ENCODE measurements at places on chromosomes 2 and 18.

- DNase-seq = no peak
- H3K27me3 ChIP-seq = no peaks in the 10 kb centered on the region
- H3K27ac ChIP-seq = no peak overlapping the region
Measured at GRCh38 chr18:10209302-10209701, 245.1 kb upstream of the APCDD1 start.

DNA sequence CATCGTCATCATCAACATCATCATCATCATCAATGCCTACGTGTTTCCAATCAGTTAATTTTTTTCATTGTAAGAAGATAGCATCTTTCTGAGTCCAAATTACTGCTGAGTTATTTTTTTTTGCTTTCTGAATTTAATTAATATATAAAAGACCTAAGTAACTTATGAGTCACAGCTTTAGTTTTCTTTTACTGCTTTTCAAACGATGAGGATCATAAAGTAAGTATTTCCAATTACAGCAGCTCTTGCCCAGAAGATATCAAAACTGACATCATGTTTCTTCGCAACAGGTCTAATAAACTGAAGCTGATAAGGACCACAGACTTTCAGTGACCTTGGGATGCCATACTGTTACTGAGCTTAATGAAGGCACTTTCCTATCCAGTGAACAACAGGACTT lies 442.2 kb downstream of the DSEL start:
- H3K27ac ChIP-seq = no peak overlapping the region
- no peaks in the 10 kb centered on the region for H3K27me3 ChIP-seq
- H3K4me1 ChIP-seq = no peaks in the 10 kb centered on the region

GRCh38 chr2:207869784-207870778 lies 100.4 kb upstream of the FZD5 start:
- no peaks in the 10 kb centered on the region for H3K36me3 ChIP-seq
- no peak for DNase-seq
- H3K27me3 ChIP-seq = no peaks in the 10 kb centered on the region
- H3K4me3 ChIP-seq = no peak overlapping the region
- no peaks in the 10 kb centered on the region for H3K4me1 ChIP-seq
- H3K27ac ChIP-seq = no peak overlapping the region

GRCh38 chr2:198097630-198098029 lies 293.2 kb downstream of the PLCL1 start:
- H3K4me1 ChIP-seq = no peaks in the 10 kb centered on the region
- no peaks in the 10 kb centered on the region for H3K36me3 ChIP-seq
- no peak for DNase-seq
- no peak overlapping the region for H3K27ac ChIP-seq
- no peak overlapping the region for H3K4me3 ChIP-seq

DNA sequence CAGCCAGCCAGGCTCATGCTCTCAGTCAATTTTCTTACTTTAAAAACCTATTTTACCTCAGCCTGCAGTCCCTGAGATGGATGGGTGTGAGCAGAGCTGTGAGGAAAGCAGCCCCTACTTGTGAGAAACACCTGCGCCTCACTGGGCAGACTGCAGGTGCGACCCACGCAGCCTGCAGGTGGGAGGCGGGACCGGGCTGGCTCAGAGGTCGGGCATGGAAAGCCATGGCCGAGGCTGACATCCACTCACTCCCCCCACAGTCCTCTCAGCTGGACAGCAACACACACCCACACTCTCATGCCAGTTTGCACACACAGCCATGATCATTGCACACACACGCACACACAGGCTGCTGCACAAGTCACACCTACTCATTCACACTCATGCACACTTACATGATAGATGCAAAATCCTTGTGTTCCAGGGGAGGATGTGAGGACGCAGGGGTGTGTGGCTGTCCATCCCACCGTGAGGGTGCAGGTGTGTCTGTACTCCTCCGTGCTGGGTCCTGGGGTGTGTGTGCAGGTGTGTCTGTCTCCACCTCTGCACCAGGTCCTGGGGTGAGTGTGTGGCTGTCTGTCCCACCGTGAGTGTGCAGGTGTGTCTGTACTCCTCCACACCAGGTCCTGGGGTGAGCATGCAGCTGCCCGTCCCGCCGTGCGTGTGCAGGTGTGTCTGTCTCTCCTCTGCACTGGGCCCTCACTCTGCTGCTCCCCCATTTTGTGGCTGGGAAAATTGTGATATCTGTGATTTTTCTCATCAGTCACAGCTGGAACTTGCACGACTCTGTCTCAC lies 166.5 kb downstream of the RTP5 start:
- no peak overlapping the region for H3K27ac ChIP-seq
- H3K4me3 ChIP-seq = no peak overlapping the region
- peaks cover 19% of the 10 kb centered on the region for H3K4me1 ChIP-seq
- no peak for DNase-seq
- peaks cover 5% of the 10 kb centered on the region for H3K27me3 ChIP-seq

GRCh38 chr18:24651434-24651833 lies 191.0 kb downstream of the HRH4 start:
- DNase-seq = no peak
- H3K4me1 ChIP-seq = no peaks in the 10 kb centered on the region
- H3K36me3 ChIP-seq = no peaks in the 10 kb centered on the region
- no peaks in the 10 kb centered on the region for H3K27me3 ChIP-seq
- no peak overlapping the region for H3K4me3 ChIP-seq

- no peak overlapping the region for H3K4me3 ChIP-seq
- no peaks in the 10 kb centered on the region for H3K4me1 ChIP-seq
- H3K27me3 ChIP-seq = no peaks in the 10 kb centered on the region
- no peak overlapping the region for H3K27ac ChIP-seq
- no peak for DNase-seq
Measured at GRCh38 chr18:56851774-56852173, 200.6 kb downstream of the WDR7 start.

- H3K4me1 ChIP-seq = peaks cover 36% of the 10 kb centered on the region
- peak; percentile 39 for DNase-seq
- peak overlapping the region; percentile 82 for H3K4me3 ChIP-seq
- H3K27ac ChIP-seq = peak overlapping the region; percentile 89
Measured at GRCh38 chr2:96267159-96267971, 1.3 kb downstream of the CIAO1 start.

- no peaks in the 10 kb centered on the region for H3K27me3 ChIP-seq
- DNase-seq = no peak
- no peaks in the 10 kb centered on the region for H3K36me3 ChIP-seq
- H3K4me3 ChIP-seq = no peak overlapping the region
Measured at GRCh38 chr2:65655000-65655399, 222.6 kb upstream of the SPRED2 start.

DNA sequence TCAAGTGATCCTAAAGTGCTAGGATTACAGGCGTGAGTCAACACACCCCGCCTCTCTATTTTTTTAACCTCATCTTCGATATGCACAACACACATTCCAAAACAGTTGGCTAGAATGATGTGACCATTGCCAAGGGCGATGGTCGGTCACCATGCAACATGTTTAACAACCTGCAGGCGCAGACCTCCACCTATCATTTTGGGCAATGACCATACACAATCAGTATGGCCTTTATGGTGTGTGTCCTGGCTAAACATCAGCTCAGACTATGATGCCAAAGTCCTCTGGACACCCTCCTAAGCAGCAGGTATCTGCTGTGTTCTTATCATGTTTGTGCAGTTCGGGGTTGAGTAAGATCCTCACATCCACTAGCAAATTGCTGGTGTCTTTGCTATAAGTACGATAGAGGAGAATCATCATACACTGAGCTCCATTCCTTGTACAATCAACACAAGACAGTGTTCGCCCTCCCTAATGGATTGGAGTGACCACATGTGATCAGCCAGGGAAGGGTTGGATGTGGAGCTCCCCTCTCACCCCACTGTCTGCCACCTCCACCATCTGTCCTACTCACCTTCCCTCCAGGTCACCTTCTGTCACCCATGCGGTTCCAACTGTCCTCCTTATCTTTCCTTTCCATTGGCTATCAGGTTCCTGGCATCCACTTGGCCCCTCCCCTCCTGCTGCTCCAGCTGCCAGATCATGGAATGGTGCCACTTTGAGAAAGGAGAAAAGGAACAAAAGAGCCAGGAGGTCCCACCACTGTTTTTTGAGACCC lies 7.9 kb upstream of the RNF152 start:
- H3K4me1 ChIP-seq = no peaks in the 10 kb centered on the region
- no peak for DNase-seq
- H3K27me3 ChIP-seq = no peaks in the 10 kb centered on the region
- H3K27ac ChIP-seq = no peak overlapping the region
- H3K4me3 ChIP-seq = no peak overlapping the region

DNA sequence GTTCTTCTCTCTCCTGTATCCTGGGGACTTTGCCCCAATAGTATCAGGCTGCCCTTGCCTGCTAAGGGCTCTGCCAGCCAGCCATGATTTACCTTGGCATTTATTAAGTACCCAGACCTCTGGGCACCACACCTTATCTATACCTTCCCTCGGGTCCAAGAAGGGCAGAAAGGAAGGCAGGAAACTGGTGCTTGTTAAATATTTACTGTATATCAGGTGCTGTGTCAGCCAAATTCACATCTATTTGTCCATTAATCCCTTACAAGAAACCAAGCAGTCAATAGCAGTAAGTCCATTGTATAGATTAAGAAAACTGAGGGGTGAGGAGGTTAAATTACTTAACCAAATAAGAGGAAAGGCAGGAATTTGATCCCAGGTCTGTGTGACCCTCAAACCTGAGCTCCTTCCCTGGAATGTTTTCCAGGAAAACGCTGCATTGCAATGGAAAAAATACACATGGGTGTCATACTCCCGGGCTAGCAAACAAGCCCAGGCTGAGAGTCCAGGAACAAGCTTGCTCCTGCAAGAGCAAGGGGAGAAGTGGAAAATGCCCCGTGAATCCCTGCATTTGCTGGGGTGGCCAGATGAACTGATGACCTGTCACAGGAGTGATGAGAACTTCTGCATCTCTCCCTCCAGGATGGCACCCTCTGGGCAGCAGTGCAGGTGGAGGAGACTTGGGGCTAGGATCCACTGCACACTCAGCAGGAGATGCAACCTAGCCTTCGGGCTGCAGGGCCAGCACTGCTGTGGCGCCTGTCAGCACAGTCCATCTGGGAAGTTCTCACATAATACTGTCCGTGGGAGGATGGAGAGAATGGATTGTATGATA lies 30.4 kb downstream of the CIB4 start:
- H3K4me1 ChIP-seq = peaks cover 15% of the 10 kb centered on the region
- H3K36me3 ChIP-seq = no peaks in the 10 kb centered on the region
- DNase-seq = no peak
- H3K27me3 ChIP-seq = no peaks in the 10 kb centered on the region
- no peak overlapping the region for H3K27ac ChIP-seq

DNA sequence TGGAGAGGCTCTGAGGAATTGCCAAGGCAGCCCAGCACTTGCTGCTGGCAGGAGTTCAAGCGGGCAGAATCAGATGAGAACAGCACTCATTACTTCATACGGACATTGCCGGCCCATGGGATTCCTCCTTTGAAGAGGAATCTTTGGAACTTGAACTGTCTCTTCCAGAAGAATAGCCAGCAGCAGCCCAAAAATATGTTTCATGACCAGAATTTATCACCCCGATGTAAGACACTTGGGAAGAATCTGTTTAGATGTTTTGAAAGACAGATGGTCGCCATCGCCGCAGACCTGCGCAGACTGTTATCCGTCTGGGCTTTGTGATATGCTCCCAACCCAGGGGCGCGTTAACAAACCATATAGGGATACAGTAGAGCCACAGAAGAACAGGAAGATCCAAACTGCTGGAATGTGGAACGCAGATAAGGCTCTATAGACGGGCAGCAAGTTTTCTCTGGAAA lies 3.7 kb upstream of the ADI1 start:
- no peak for DNase-seq
- peaks cover 23% of the 10 kb centered on the region for H3K4me1 ChIP-seq
- H3K36me3 ChIP-seq = no peaks in the 10 kb centered on the region
- no peaks in the 10 kb centered on the region for H3K27me3 ChIP-seq
- H3K4me3 ChIP-seq = no peak overlapping the region

GRCh38 chr2:11891028-11891427 lies 144.6 kb downstream of the LPIN1 start:
- no peaks in the 10 kb centered on the region for H3K4me1 ChIP-seq
- no peak for DNase-seq
- no peaks in the 10 kb centered on the region for H3K27me3 ChIP-seq
- no peak overlapping the region for H3K27ac ChIP-seq
- H3K36me3 ChIP-seq = no peaks in the 10 kb centered on the region
- no peak overlapping the region for H3K4me3 ChIP-seq

DNA sequence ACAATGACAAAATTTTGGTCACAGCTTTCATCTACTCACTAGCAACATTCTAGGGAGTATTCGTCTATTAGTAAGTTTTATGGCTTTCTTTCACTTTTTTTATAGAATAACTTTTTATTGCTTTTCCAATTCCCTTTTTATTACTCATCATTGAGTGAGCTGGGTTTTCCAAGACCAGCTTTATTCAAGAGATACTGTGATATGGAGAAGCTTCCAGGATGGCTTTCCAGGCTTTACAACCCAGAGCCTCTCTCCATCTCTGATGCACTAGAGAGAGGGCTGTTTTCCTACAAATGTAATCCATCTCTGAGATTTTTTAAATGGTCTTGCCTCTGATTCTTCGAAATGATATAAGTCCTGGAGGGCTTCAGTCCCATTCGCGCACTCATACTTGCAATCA lies 118.3 kb downstream of the LDLRAD4 start:
- no peak overlapping the region for H3K4me3 ChIP-seq
- no peak overlapping the region for H3K27ac ChIP-seq
- no peaks in the 10 kb centered on the region for H3K36me3 ChIP-seq
- no peak for DNase-seq

DNA sequence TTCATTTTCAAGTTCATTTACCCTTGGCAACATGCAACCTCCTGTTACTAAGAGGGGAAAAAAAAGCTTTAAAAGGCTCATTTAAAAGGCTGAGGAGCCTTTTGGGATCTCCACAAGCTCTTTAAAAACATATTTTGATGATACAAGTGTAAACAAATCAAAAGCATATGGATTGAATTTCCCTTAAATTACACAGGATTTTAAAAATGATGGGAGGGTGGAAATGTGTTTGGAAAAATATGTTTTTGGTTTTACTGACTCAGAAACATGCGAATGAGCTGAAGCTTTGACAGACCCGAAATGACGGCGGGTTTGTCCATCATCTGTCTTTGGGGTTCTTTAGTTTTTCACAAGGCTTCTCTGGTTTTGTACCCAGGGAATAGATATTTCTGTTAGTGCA lies 180.6 kb upstream of the CCDC68 start:
- no peaks in the 10 kb centered on the region for H3K36me3 ChIP-seq
- DNase-seq = no peak
- H3K27me3 ChIP-seq = no peaks in the 10 kb centered on the region
- no peak overlapping the region for H3K4me3 ChIP-seq

- H3K27me3 ChIP-seq = no peaks in the 10 kb centered on the region
- H3K36me3 ChIP-seq = no peaks in the 10 kb centered on the region
- no peak overlapping the region for H3K4me3 ChIP-seq
- no peak for DNase-seq
- no peak overlapping the region for H3K27ac ChIP-seq
Measured at GRCh38 chr2:121049950-121050585, 234.9 kb downstream of the TFCP2L1 start.

DNA sequence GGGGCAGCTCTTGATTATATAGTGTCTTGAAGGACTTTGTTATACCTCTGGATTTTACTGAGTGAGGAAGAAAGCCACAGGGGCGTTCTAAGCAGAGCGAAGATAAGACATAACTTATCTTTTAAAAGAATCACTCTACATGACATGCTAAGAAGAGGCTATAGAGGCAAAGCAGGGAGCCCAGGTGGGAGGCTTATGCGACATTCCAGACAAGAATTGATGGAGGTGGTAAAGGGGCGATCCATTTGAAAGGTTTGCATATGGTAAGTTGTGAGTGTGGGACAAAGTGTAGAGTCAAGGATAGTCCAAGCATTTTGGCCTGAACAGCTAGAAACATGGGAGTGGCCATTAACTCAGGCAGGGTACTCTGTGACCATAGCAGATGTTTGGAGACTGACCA lies 49.8 kb downstream of the LYPD6 start:
- no peak overlapping the region for H3K27ac ChIP-seq
- H3K4me1 ChIP-seq = no peaks in the 10 kb centered on the region
- no peak for DNase-seq
- H3K36me3 ChIP-seq = no peaks in the 10 kb centered on the region
- no peak overlapping the region for H3K4me3 ChIP-seq
